ENCODE measurements at places on chromosomes 11 and 22.

DNA sequence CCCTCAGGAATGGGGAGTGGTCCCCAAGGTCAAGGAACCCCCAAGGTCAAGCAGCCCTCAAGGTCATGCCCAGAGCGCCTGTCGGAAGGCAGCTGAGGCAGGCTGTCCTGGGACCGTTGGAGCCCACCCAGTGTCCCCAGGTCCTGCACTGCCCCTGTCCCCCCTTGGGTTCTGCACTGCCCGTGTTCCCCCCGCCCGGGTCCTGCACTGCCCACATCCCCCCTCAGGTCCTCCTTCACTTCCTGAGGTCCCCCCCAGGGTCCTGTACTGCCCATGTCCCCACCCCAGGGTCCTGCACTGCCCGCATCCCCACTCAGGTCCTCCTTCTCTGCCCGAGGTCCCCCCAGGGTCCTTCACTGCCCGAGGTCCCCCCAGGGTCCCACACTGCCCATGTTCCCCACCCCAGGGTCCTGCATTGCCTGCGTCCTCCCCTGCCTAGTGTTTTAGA lies 1073.0 kb downstream of the BRD1 start:
- peak; percentile 8 for DNase-seq

GRCh38 chr22:38187413-38188212 lies 6.0 kb upstream of the PLA2G6 start:
- no peak for DNase-seq

- DNase-seq: no peak
Measured at GRCh38 chr11:118628861-118629549, 21.6 kb downstream of the PHLDB1 start.

DNA sequence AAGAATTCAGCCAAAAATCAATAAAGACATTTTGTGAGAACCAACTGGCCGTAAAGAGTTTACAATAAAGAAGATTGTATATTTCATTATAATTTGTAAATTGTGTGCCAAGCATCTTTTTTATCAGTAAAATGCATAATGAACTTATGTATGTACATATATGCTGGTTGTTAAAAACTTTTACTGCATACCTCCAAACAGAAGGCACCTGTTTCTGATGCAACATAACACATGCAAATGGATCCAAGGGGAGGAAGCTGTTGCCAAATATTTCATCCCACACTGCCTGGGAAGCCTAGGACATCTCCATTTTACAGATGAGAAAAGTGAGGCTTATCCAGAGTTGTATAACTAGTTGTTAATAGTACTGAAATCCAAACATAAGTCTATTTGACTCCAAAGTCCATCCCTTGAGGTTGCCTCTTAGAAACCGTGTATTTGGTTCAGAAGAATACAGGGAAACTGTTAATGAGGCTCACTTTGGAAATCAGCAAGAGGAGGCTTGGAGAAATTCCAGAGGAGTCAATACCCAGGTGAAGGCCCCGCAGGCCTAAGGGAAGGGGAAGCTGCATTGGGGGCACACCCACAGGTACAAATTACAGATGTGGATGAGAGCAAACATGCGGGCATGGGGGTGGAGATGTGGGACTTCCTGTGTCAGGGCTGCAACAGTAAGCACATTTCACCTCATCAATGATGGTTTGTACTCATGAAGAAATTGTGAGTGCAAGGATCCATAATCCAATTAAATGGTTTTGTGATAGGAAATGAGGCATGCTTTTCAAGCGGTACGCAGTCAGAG lies 51.1 kb downstream of the RCN1 start:
- no peak for DNase-seq

- DNase-seq: no peak
Measured at GRCh38 chr22:24502034-24502433, 6.9 kb downstream of the UPB1 start.

DNA sequence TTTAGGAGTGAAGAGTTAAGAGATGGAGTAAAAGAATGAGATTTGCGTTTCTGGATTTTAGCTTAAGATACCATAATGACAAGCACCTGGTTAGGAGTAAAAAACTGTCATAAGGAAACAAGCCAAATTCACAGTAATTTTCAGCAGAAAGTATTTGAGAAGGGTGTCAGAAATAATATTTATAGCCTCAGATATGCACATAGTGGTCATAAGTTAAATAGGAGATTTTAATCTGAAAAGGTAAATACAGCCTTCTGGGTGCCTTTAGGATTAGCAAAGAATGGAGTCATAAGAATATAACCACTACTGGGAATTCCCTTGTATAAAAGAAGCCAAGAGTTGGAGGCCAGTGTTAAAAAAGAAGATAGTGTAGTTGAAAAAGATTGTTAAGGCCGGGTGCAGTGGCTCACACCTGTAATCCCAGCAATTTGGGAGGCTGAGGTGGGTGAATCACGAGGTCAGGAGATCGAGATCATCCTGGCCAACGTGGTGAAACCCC lies 160.1 kb downstream of the SWAP70 start:
- DNase-seq: no peak

DNA sequence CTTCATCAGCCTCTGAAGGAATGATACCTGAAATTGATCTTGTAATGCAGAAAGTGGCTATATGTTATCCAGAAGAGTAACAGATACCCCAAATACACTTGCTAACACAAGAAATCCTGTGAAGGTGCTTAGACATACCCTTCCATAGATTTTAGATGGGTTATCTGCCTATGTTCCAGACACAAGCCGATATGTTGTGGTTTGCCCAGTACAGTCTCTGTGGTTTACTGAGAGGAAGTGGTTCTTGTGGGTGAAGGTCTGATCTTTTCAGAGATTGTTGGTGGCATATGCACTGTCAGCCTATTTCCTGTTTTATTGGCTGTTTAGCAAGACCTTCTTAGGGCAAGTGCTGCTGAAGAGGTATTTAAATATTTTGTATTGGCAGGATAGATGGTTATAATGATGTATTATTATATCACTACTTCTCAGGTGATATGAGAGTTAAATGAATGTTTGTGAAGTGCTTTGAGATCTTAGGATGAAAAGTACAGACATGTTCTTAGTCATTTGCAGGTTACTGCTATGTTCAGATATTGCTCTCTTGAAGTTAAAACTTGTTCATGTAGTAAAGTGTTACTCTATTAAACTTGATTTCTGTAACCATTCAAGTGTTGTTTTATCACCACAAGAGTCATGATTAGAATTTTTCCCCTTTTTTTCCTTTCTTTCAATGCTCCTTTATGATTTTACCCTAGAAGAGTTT lies 8.2 kb downstream of the ARHGEF12 start:
- no peak for DNase-seq

- DNase-seq: no peak
Measured at GRCh38 chr22:17489101-17489500, 74.2 kb upstream of the SLC25A18 start.

GRCh38 chr22:38286915-38287669 lies 14.3 kb upstream of the TMEM184B start:
- no peak for DNase-seq

DNA sequence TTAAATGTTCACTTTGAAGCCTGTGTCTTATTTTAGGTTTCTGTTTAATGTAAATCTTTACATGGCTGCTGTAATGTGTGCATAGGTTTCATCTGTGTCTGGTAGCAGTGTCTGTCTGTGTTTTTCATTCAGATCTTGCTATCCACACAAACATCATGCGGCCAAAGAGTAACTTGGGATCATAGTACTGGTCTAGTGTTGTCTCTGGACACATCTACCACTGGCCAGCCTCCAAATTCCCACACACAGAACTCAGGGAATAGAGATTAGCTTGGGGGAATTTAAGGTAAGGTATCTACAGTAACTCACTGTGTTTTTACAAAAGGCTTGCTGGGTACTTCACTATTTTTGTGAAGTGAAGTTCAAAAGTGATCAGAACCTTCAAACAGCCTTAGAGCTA lies 32.1 kb upstream of the ZNF143 start:
- DNase-seq: no peak

DNA sequence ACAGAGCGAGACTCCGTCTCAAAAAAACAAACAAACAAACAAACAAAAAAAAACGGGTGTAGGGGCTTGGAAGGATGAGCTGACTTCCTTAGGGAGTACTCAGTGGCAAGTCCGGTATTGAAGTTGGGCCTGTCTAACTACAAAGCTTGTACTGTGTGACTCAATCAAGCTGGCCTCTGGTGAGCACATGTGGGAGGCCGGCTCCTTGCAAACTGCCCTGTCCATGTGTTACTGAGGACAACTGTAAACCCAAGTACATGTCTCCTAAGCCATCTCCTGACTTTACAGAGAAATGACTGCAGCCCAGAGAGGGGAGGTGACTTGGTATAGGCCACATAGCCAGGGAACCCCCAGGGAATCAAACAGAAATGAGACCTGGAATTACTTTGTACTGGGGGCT lies 11.6 kb downstream of the RIBC2 start:
- DNase-seq: no peak

DNA sequence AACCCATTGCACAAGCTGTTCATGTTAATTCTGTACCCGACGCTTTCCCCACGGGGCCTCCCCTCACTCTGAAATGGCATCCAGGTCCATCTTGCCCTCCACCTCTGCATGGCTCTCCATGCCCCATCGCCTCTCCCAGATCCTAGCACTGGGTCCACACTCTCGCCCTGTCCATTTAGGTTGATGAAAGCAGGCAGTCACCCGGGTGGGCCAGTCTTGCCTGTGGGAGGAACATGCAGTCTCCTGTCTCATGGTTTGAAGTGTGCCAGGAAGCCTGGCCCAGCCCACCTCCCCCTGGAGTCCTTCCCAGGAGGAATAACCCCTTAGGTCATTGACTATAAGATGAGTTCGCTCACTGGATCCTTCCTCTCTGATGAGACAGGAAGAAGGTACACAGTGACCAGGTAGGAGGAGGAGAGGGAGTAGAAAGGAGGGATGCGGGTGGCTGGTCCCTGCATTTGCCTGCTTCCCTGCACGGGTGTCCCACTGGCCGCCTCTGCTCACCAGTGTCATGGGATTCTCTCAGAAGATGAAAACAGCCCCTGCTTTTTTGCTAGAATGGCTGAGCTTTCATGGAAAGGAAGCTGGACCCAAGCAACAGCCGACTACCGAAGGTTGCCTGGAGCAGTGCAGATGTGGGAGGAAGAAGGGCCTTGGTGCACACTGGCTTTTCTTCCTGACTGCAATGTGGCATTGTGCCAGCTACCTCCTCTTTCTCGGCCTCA lies 6.8 kb downstream of the TMEM121B start:
- no peak for DNase-seq

GRCh38 chr11:25612806-25613205 lies 719.1 kb upstream of the ANO3 start:
- no peak for DNase-seq

- no peak for DNase-seq
Measured at GRCh38 chr22:41516462-41516861, 27.8 kb downstream of the POLR3H start.

DNA sequence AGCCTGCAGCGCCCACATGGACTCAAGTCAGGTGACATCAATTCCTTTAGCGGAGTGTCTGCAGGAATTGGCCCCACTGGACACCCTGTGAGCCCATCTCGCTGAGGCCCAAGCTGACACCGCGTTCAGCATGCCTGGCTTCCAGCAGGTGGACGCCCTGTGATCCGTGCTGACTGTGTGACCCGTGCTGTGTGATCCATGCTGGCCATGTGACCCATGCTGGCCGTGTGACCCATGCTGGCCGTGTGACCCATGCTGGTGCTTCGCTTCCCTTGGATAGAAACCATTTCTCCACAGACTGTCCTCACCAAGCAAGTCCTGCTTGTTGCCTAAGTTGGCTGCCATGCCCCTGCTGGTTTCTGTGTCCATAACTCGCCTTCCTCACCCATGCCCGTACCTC lies 392.1 kb downstream of the BRD1 start:
- DNase-seq: no peak

GRCh38 chr11:9112075-9112474 lies 20.7 kb upstream of the SCUBE2 start:
- no peak for DNase-seq

DNA sequence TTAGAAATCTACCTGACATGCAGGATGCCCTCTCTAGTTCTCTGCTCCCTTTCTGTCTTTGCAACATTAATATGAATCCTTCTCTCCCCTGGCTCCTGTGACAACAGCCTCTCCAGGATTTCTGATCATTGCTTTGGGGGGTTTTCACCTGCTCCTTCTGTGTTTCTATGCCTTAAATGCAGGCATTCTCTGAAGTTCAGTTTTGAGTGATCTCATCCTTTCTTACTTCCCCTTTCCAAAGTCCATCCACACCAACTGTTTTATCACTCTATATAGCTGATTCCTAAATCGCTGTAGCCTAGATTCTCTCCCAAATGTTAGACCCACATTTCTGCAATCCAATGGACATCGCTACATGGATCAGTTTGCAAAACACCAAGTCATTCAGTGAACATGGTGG lies 330.7 kb upstream of the NCAM1 start:
- DNase-seq: no peak

Measured in iPS-NIHi11 (cell line).